ENCODE measurements at places on chromosomes 6 and 20.

GRCh38 chr6:124872361-124873065, 89.7 kb upstream of the RNF217 start:
- no peak for DNase-seq

- DNase-seq, result peak; percentile 57
Observed at GRCh38 chr6:53322188-53323029, 26.3 kb downstream of the ELOVL5 start.

DNA sequence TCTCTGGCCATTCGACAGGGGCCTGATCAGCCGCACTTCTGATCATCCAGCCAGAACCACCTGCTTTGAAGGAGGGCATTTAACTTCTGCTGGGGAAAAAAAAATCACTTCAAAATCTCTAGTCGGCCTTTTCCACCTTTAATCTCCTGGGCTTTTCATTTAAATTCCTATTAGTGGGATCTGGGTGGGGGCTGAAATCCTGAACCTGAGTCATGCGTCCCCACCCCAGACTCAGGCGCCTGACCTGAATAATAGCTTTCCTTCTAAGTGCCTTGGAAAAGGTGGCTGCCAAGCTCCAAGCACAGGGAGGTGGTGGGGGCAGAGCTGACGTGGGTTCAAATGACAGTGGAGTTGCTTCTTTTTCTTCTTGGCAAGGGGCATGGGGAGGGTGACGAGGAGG, 246.0 kb upstream of the EXOC2 start:
- no peak for DNase-seq

- DNase-seq, result no peak
Observed at GRCh38 chr6:160431226-160431625, 83.0 kb downstream of the SLC22A3 start.

All from MV-4-11 (cell line).